T-helper 2 cell treated with Interferon-gamma antibody and Interleukin-4, amounts not matched to agents 5 μg/mL and 100 μg/mL, for 36 hours (primary cell): ENCODE measurements at places on chromosomes 7 and 10.

GRCh38 chr7:28070297-28071055 lies 110.1 kb downstream of the JAZF1 start:
- no peak for DNase-seq

GRCh38 chr10:3876350-3876962 lies 91.4 kb upstream of the KLF6 start:
- DNase-seq, result no peak

DNA sequence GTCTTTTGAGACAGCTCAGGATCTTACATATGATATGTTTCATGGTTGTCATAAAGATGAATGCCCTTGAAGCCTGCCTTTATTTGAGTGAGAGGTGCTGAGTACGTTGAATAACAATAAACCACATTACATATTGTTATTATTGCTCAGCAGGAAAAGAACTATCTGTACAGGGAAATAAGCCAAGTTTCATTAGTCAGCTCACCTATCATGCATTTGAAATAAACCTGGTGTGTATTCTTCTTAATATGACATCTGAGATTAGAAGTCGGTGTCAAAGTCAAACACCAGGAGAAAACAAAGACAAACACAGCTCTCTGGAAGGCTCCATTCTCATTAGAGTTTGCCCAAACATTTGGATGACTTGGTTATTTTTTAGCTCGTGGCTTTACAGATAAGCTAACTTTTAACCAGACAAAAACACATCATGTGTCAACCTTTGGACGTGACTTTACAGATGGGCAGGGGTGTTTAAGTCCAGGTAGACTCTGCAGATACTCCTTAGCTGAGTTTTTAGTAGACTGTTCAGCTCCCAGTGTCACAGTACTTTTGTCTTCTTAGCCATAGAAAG lies 71.2 kb upstream of the AOAH start:
- no peak for DNase-seq

- DNase-seq, result no peak
Observed at GRCh38 chr7:147607157-147607800, 983.3 kb upstream of the C7orf33 start.
